ENCODE measurements at places on chromosomes 2 and 18.

DNA sequence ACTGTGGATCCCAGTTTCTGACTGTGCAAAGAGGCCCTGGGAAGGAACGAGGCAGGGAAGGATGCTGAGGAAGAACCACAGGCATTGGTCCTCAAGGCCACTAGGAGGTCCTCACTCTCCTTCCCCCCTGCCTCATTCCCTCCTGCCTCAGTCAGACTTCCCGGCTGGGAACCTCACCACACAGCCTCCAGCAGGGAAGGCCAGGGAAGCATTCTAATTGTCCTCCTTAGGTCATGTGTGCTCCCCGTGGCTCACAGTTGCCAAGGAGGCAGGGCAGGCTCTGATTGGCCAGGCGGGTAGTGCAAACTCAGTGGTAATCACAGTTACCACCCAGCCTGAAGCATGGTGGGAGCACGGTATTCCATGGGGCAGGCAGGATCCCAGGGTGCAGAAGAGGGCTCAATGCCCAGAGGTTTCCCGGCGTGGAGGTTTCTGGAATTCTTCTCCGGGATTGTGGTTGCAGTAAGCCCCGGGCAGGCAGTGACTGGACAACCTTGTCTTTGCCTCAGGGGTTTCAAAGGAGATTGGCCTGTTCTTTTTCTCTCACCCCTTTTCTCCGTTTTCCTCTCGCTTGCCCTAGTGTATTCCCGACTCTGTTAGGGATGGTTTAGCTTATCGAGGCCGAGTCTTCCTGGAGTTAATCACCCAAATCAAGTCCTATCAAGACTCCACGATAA, 27.1 kb downstream of the FER1L5 start:
- DNase-seq, result no peak

GRCh38 chr2:72972352-72973136, 55.2 kb downstream of the EMX1 start:
- DNase-seq, result no peak

DNA sequence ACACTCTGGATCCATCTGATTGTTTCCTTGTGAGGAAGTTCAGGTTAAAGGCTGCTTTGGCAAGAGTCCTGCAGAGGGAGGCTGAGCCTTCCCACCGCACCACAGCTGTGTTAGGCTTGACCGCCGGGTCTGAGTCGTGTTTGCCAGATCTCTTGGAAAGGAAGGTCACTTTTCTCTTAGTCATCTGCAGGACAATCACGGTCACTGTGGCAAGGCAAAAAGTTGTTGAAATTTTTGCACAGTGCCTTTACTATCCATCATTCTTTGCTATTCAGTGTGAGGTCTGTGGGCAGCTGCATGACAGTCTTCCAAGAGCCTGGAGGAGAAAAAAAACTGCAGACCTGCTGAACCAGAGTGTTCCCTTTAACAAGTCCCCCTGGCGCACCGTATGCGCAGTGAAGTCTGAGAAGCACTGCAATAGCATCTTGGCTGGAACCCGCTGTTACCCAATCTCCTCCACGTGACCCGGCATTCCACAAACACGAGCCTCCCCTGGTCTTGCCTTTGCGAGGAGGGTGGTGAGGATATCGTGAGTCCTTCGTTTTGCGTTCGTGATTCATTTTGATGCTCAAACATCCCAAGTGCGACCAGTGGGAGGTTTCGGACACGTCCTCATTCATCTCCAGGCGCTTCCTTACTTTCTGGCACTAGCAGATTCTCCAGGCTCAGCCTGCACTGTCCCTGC, 23.0 kb downstream of the BIN1 start:
- no peak for DNase-seq

GRCh38 chr18:55477860-55478581, 110.0 kb downstream of the TCF4 start:
- no peak for DNase-seq

GRCh38 chr18:51069885-51070284, 39.9 kb downstream of the SMAD4 start:
- no peak for DNase-seq

DNA sequence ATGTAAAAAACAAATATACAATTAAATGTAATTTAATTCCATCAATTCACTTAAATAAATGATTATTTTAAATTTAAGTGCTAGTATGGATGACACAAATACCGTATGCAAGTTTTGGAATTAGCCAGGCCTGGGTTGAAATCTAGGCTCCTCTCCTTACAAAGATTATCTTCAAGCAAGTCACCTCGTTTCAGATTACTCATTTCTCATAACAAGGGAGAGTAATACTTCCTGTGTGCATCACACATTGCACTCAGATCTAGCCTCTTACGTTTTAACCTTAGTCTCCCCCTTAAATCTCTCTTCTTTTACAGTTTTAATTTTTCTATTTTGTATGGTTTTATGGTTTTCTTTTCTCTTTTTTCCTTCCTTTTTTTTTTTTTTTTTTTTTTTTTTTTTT, 1475.9 kb upstream of the NXPH2 start:
- no peak for DNase-seq

GRCh38 chr2:150387586-150388288, 99.7 kb downstream of the RND3 start:
- no peak for DNase-seq

GRCh38 chr2:30656079-30656478, 151.2 kb downstream of the CAPN13 start:
- DNase-seq, result no peak

DNA sequence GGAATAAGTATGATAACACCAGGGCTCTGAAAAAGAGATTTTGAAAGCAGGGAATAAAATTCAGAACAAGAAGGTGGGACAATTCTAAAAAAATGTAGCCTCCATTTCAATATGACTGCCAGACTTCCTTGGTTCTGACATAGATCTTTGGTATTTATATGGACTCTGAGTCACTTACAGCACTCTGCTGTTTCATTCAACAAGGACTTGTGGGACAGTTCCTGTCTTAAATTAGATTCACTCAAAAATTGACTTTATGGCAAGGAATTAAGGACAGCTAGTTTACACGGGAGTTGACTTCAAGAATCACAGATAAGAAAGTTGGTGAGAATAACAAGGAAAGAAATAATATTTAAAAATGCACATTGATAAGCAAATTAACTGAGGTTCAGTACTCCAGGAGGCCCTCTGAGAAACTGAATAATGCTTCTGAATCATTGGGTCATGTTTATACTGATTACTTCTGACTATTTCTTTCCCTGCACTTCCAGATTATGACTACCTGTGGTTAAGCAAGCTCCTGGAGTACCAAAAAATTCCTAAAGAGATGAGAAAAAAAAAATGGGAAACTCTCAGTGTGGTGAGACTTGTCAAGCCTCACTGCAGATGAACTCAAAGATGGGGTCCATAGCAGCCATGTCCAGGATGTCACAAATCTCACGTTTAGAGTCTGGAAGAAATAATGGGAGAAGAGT, 828.3 kb upstream of the PIK3C3 start:
- DNase-seq, result no peak

GRCh38 chr18:76721207-76721996, 101.0 kb upstream of the ZNF236 start:
- DNase-seq, result peak; percentile 28

- DNase-seq, result no peak
Observed at GRCh38 chr18:6109743-6110142, 214.4 kb upstream of the TMEM200C start.

DNA sequence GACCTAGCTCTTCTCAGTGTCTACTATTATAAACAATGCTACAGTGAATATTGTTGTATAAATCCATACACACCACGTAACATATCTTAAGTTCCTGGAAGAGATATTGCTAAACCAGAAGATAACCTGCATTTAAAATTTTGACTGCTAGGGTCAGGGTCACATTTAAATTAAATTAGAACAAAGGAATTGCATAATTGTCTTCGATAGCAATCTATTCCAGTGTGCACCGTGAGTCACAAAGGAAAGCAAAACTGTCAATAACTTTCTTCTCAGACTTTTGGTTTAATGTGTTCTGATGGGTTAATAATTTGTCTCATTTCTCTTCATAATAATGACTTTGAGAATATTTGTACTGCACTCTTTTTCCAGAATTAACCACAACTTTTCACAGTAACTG, 4.2 kb downstream of the GEN1 start:
- no peak for DNase-seq

DNA sequence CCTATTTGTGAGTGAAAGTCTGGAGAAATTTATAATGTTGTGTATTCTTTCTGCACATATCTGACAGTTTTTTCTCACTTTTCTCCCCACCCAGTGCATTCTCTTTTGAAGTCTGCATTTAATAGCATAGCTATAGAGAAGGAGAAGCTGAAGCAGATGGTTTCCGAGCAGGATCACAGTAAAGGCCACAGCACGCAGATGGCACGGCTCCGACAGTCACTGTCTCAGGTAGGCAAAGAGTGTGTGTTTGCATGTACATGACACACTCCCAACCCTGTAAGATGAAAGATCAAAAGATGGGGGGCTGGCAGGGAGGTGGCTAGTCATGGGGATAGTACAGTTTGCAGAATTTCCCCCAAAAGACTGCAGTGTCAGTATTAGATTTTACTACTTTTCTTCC, 89.4 kb downstream of the PRKRA start:
- DNase-seq, result no peak

DNA sequence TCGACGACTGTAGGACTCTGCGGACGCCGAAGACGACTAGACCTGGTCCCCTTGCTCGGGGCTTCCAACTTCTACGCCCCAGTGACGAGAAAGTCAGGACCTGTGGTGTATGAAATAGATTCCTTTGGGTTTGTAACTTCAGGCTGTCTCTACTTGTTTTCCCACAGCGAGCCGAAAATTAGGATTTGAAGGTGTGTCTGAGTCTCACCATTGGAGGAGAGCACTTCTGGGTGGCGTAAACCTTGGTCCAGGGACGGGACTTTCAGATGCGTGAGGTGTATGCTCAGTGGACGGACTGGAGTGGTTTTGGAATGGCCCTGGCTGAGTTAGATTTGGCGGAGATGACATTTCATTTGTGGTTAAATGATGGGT, 1.3 kb downstream of the BIRC6 start:
- peak; percentile 1 for DNase-seq

DNA sequence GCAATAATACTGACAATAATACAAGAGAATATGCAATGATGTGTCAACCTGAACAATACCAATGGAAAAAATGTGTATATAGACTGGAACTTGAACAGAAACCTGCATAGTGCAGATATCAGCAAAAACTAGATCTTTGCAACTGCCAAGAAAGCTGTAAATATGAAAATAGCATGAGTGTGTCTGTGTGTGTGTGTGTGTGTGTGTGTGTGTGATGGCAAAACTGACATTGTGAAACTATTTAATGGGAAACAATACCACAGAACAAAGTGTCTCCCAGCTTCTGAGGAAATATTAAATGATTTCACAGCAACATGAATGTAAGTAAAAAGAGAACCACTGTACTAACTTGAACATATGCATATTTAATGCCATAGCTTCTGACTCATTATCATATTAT, 558.2 kb upstream of the LINC00305 start:
- no peak for DNase-seq

DNA sequence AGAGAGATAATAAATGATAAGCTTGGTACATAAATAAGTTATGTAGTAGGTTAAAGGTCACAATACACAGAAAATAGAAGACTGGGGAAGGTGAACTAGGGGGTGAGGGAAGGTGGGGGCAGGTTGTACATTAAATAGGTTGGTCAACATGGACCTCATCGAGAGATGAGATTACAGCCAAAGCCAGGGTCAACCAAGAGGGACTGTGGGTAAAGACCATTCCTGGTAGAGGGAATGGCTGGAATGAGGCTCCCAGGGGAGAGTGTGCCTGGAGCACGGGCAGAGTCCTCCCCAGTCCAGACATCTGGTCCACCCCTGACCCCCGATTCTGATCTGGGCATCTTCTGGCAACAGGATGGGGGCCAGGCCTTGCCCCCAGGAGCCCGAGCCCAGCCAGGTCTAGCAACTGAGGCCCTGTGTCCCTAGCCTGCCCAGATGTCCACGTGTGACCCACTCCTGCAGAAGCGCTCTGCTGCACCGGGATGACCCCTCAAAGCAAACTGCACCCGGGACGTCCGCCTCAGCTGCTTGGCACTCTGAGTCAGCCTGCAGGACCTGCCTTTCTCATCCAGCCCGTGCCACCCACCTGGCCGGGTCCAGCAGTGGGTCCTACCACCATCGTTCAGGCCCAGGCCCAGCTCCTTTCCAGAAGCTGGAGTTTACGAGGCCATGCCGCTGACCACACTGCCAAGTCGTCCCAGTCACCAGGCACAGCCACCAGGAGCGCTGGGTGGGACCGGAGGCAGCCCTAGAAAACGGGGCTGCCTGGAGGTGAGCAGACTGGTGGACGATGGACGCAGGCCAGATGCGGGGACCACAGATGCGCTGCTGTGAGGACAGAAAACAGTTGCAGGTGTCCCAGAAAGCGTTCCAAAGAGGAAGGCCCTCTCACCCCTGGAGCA, 56.2 kb upstream of the ID2 start:
- no peak for DNase-seq

- DNase-seq, result no peak
Observed at GRCh38 chr18:39274535-39274934, 1708.9 kb upstream of the CELF4 start.

GRCh38 chr2:61426267-61426897, 44.5 kb downstream of the USP34 start:
- peak; percentile 55 for DNase-seq

GRCh38 chr2:223886726-223887125, 49.3 kb upstream of the AP1S3 start:
- DNase-seq, result no peak

DNA sequence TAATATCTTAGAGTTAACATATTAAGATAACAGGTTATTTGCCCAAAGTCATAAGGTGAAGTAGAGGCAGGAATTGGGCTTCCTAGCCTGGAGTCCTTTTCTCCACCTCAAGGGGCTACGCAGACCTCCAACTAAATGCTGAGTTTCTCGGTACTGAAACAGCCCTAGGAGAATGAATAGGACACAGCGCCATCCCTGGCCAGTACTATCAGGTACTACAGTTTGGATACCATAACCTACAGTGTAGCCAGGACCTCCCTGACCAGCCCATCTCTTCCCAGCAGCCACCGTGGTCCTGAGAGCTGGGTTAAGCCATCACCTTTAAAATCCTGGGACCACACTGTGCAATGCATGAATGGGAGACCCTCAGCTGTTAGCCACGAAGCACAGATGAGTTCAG, 15.7 kb downstream of the CASP8 start:
- no peak for DNase-seq

GRCh38 chr2:176582990-176583481, 313.8 kb downstream of the MTX2 start:
- no peak for DNase-seq

DNA sequence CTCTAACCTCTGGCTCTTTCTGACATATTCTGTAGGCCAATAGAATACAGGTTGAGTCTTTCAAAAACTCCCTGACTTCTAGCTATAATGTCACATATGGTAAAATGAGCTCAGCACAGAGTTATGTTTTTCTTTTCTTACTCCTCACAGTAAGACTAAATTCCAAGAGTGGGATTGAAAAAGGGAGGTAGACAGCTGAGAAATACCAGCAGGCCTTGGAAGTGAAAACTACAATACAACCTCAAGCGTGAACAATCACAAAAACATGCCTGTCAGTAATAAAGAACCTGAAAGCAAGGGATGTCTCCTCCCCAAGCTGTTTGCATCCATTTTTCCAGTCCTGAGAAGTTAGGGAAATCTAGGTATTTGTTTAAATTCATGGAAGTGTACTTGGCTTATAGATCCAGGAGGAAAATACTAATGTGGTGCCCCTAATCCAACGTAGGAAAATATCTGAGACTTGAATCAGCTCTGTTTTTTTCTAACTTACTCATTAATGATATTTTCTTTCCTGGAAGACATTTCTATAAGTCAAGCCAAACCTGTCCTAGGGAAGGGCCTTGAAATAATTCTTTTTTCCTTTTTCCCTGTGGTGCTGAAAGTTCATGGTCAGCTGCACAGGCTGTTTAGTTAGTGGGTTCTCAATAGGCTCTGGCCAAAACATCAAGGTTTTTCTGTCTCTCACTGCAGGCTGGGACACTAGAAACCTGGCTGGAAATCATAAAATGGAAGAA, 167.9 kb upstream of the SPATS2L start:
- DNase-seq, result no peak

Measured in T-helper 1 cell (primary cell).